ENCODE measurements at places on chromosomes 2 and 18.
A peak's percentile ranks its signal among the peaks of the same experiment; 100 is the strongest.

- no peak for DNase-seq
Measured at GRCh38 chr18:79117385-79117784, 48.2 kb downstream of the ATP9B start.

- no peak for DNase-seq
Measured at GRCh38 chr2:164879901-164880535, 38.4 kb upstream of the COBLL1 start.

GRCh38 chr2:119481501-119482455 lies 42.5 kb downstream of the SCTR start:
- DNase-seq: no peak

DNA sequence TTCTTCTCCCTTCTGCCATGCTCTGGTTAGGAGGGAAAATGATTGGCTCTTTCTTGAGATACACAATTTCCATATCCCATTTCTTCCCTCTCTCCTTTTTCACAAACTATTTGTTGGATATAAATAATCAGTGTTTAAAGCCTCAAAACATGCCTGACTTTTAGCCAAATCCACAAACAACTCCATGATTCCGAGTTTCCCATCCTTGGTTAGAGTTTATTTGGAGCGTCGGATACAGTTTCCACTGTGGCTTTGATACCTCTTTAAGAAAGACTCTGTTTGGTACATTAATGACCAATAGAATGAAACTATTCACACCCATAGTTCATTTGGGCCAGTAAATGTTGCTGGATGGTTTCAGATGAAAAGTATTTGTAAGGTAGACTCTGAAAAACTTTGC lies 5.9 kb upstream of the FHL2 start:
- no peak for DNase-seq

DNA sequence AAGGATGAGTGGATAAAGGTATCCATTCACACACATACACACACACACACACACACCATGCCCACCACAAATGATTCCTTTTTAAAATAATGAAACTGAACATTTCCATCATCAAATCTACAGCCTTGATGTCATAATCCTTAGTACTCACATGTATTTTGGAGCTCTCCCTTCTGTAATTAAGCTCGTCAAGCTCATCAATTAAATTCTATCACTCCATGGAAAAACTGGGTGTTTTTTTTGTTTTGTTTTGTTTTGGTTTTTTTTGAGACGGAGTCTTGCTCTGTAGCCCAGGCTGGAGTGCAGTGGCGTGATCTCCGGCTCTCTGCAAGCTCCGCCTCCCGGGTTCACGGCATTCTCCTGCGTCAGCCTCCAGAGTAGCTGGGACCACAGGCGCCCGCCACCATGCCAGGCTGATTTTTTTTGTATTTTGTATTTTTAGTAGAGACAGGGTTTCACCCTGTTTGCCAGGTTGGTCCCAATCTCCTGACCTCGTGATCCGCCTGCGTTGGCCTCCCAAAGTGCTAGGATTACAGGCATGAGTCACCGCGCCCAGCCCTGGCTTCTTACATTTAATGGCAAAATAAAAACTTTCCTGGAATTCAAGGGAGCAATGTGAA lies 78.6 kb upstream of the RGPD4 start:
- DNase-seq: no peak

GRCh38 chr2:194826241-194826640 lies 830.8 kb upstream of the SLC39A10 start:
- no peak for DNase-seq

DNA sequence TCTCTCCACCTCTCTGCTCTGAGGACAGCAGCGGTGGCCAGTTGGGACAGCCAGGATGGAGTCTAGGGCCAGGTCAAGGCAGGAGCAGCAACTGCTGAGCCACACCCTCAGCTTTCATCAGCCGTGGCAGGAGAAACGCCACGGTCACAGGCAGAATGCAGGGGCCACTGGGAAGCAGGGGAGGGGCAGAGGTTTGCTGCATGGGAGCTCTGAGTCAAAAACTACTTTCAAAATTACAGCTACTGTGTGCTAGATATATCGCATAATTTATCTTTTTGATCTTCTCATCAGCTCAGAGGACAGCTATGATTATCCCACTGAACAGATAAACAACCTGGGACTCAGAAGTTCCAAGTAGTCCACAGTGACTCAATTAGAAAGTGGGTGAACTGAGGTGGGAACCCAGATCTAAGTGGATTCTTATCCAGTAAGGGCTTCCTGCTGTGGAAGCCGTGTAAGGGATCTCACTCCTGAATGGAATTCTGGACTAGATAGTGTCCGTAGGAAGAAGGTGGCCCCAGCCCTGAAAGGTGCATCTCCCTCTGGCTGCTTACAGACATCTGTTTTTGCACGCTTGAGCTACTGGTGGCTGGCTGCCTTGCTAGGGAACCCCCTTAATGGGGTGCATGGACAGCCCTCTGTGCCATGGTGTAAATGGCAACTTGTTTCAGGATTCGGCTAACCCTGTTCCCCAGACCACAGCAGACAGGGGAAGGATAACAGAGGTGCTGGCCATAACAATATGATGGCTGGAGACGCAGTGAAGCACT lies 194.6 kb upstream of the SMAD2 start:
- DNase-seq: peak; percentile 67

- no peak for DNase-seq
Measured at GRCh38 chr2:172861098-172861497, 125.5 kb downstream of the RAPGEF4 start.

DNA sequence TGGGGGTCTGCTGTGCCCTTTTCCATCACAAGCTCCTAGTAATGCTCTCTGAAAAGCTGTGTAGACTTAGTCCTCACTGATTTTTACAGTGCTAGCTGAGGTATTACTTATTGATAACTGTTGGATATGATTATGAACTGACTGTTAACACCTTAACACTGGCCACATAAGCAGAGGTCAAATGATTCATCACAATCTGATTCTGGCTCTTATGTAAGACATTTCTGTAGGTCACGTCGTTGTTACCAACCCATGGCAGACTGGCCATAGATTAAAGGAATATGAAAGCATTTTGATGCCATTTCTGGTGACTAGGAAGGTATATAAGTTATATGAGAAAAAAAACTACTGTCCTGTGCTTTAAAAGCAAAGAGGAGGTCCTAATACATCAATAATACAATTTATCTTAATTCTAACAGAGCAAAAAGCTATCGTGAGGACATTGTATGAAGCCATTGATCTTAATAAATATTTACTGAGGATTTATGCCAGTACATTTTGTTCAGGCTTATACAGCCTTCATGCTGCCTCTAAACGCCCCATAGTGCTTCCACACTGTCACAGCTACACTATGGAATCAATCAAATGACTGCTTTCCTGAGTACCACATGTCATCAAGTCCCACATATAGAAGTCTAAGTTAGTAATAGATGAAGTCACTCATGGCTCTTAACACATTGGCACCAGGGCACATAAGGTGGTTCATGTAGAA lies 6.9 kb upstream of the RND3 start:
- DNase-seq: no peak

DNA sequence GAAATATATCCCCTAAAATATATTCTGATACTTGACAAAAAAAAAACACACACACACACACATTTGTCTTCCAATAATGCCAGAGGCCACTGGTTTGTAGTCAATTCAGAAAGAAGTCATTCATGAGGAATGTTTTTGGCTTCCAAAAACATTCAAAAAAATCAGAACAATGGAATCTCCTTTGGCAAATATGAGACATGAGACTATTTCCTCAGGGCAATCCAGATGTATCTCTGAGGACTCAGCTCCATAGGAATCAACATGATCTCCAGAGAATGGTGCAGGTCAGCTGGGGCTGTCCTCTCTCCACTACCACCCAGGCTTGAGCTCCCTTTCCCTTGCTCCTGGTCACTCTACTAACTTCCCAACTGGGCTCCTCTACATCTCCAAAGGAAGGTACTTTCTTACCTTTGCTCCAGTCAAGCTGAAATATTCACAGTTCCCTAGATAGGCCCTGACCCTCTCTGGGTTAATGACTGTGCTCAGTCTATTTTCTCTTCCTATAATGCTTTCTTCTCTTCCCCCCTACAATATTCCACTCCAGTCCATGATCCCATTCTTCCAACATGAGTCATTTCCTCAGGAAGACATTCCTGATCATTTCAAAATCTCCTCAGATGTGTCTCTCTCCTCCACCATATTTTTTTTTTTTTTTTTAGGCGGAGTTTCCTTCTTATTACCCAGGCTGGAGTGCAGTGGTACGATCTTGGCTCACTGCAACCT lies 145.3 kb downstream of the C1D start:
- no peak for DNase-seq

- no peak for DNase-seq
Measured at GRCh38 chr2:100416397-100416934, 1.0 kb downstream of the CHST10 start.

GRCh38 chr18:55268151-55268601 lies 308.9 kb upstream of the CCDC68 start:
- DNase-seq: no peak

DNA sequence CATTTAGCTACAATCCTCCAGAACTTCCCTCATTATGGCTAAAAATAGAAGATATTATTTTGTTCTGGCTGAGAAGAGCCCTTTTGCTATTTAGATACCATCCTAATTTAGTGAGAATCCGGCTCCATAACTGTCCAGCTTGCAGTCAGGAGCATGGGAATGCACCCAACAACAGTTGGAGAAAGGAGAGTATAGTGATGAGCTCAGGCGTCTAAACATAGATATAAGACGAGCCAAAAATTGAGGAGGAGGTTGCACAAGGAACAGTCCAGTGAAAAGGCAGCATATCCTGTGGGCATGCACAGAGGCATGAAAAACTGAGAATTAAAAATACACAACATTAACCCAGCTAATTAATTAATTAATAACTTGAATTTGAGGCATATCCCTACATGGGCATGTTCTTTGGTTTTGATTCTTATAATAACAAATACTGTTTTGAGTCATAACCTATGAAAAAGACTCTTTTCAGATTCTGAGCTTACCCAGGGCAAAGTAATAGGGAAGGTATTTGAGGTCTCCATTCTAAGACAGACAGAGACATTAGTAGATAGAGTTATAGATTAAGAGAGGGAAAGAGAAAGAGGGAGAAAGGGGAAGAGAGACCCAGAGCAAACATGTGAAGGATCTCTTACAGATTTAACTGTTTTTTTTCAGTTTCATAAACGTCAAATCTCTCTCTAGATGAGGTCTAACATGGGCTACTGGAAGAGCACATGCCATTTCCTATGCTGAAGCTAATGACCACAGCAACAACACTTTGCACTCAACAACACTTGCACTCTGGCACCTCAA lies 311.2 kb downstream of the OSR1 start:
- no peak for DNase-seq

DNA sequence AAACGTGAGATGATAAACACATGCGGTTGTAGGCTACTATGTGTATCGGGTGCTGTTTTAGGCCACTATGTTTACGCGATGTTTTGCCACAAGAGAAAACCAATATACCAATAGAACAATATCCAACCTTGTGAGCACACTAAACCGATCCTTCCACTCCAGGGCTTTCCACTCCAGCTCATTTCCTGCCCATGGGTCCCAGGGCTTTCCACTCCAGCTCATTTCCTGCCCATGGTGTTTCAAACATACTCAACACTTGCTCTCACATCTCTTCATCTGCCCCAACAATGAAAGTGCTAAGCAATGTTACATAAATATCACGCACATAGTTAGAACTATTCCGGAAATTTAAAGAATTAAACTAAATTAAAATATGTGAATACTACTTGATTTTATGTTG lies 80.0 kb downstream of the EPB41L3 start:
- DNase-seq: no peak

DNA sequence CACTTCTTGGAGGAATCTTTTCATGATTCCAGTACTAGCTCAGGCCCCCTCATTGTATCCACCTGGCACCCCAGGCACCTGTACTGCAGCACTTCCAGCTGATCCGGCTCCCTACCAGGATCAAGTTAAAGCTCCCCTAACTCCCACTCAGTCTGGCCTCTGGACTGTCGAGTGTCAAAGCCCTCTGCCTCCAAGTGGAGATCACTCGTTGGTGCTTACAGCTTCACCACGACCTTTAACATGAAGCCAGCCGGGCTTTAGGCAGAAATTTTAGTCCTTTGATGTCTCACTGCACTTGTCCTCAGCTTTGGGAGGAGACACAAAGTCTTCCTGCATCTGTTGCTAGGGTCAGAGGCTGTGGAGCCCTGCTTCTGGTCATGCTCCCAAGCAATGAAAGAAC lies 197.7 kb downstream of the ALPK2 start:
- no peak for DNase-seq

DNA sequence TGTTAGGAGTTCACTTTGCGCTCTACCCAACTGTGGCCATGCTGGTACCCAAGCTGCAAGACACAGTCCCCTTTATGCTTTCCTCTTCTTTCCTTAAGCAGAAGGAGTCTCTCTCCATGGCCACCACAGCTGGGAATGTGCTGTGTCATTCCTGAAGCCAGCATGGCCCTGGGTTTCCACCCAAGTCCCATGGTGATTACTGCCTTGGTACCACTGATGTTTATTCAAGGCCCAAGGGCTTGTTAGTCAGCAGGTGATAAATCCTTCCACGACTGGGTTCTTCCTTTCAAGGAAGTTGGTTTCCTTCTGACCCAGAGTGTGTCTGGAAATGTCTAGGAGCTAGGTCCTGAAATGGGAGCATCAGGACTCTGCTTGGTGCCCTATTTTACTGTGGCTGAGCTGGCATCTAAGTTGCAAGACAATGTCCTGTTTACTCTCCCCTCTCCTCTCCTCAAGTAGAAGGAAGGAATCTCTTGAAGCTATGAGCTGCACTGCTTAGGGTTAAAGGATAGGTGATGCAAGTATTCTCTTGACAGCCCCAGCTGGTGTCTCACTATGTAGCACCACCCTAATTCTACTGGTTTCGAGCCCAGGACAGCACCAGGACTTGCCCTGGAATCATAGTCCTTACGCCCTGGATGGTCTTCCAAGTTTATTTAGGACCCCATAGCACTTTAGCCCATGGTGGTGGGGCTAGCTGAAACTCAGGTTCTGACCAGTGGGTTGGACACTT lies 18.7 kb upstream of the NUP35 start:
- no peak for DNase-seq

DNA sequence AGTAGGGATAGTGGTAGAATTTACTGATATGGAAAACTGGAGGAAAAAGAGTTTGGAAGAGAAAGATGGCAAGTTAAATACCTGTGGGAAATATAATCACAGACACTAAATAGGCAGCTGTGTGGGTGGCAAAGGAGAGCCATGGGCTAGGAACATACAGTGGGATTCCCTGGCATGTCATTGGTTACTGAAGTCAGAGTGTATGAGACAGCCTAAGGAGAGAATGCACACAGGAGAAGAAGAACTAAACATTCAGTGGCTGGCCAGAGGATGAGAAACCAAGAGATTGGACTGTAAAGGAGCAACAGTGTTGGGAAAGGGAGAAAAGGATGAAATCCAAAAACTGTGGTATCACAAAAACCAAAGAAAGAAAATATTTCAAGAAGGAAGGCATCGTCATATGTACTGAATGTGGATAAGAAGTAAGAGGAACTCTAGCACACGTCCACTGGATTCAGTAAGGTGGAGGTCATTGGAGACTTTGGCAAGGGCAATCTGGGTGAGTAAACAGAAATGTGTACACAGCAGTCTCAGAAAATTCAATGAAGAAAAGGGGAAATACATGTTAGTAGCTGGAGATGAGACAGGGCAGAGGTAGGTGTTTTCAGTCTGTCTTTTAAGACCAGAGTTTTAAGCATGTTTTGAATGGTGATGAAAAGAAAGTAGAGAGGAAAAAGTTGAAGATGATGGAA lies 83.3 kb downstream of the SPIRE1 start:
- no peak for DNase-seq

GRCh38 chr2:167733747-167734146 lies 513.6 kb downstream of the STK39 start:
- no peak for DNase-seq

GRCh38 chr2:138059487-138060300 lies 95.4 kb downstream of the HNMT start:
- DNase-seq: no peak

All from stimulated activated CD4-positive, alpha-beta T cell treated with anti-CD3 and anti-CD28 coated beads, Interleukin-15, amount 100 ng/mL, for 24 hours (primary cell).